HuH-7.5 (cell line): ENCODE measurements at places on chromosomes 6 and 20.

GRCh38 chr6:4374216-4374615 is 238.8 kb upstream of the ECI2 start:
- DNase-seq, result no peak

DNA sequence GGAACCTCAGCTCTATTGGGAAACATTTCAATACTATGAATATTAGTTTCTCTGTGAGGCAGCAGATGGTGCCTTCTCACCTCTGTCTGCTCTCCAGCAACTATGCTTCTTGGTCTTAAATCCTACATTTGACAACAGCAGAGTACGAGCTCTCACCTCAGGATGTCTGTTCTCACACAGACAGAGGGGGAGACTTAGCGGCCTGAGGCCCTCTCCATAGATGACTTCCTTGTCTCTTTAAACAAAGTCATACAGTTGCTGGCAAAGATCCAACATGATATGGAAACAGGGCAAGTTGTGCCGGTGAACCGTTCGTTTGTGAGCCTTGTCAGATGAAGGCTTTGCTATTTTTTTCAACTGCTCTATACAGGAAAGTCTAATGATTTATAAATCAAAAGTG is 43.7 kb upstream of the GABRR1 start:
- DNase-seq, result peak; percentile 35

DNA sequence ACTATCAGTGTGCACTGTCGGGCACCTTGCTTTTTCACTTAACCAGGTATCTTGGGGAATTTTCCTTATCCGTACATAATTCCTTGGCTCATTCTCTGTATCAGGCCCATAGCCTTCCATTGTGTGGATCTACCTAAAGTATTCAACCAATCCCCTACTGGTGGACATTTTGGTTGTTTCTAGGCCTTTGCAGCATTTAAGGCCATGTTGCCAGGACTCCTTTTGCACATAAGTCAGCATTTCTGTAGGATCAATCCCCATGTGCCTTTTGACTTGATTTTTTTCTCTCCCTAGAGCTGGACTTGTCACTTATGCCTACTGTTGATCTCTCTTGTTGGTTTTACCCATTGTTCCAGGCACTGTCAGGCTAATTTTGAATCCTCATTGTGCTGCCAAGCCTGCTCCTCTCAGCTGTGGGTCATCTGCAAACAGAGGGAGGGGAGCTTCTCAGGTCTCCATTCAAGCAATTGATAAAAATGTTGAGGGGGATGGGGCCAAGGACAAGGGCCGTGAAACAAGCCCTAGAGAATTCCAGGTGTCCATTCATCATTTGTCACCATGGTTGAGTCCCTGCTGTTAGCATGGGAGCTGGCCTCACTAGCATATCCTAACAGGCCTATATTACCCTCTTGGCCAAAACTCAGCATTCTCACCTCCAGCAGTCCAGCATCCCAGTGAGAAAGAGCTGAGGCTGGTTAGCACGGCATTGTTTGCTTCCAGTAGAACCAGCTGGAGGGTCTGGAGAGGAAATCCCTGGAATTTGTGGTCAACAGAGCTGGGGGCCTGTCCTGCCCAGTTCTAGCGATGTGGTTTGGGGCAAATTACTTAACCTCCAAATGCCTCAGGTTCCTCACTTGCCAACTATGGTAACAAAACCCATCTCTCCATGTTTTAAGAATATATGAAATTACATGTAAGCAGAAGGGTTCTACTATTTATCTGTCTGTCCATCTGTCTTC is 178.4 kb downstream of the MRPL14 start:
- DNase-seq, result no peak

DNA sequence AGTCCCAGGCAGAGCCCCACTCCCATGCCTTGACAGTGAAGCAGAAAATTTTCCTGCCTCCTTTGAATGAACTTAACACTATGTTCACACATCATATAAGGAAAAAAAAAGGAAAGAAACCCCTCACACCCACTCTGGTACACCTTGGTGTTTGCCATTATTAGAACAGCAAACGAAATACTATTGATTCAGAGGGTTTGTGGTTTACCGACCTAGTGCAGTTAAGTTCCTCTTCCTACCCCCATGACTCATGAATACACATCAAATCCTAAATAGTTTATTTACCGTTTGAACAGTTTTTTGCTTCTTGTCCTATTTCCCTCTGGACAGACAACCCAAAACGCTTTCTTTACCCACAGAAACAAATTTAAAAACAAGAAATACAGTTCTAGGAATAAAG is 237.7 kb downstream of the FOXA2 start:
- DNase-seq, result no peak

GRCh38 chr20:59825944-59826759 is 107.3 kb downstream of the SYCP2 start:
- DNase-seq, result no peak

GRCh38 chr6:156988276-156989158 is 211.3 kb downstream of the ARID1B start:
- DNase-seq, result no peak

DNA sequence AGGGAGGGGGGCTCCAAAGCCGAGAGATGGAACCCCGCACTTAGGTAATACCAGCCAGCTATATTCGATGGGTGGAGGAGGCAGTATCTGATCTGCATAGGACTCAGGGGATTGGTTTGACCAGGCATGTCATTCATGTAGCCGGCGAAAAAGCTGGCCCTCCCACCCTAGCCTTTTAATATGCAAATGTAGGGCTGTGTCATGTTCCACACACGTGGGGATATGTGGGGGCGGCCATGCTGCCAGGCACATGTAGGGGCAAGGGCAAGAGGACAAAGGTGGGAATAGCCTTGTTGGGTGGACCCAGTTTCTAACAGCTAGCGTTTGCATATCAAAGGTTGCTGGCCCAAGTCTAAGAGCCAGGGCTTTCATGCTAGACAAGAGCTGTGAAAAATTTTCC is 39.1 kb upstream of the DDR1 start:
- DNase-seq, result no peak

DNA sequence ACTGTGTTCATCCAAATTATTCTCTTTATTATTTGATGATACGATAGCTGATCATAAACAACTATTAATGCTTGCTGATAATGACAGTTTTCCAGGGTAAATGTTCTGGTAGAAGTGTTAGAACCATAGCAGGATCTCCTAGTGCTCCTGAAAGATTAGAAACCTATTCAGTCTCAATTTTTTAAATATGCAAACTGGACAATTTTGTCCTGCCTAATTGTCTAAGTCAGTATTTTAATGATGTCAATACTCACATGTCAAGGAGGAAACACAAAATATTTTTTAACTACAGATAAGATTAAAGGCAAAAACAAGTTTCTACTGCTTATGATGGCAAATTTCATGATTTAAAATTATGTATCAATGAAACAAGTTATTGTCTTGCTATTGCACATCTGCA is 233.9 kb downstream of the RFPL4B start:
- DNase-seq, result no peak

DNA sequence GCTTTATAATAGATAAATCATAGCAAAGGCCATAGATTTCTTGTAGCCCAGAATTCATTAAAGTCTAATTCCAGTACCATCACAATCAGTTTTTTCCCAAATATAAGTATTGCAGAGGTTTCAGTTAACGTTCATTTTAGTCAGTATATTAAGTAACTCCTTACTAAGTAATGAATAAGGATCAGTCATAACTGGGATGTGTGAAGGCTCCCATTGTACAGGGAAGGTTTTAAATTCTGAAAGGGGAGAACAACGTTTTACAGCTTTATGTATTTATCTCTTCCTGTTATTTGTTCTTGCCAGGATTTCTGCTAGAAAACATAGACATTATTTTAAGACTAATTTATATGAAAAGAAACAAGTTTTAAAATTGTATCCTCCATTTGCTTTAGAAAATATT is 215.5 kb upstream of the LAMP5 start:
- DNase-seq, result no peak

GRCh38 chr20:51379601-51380341 is 162.7 kb downstream of the NFATC2 start:
- no peak for DNase-seq

DNA sequence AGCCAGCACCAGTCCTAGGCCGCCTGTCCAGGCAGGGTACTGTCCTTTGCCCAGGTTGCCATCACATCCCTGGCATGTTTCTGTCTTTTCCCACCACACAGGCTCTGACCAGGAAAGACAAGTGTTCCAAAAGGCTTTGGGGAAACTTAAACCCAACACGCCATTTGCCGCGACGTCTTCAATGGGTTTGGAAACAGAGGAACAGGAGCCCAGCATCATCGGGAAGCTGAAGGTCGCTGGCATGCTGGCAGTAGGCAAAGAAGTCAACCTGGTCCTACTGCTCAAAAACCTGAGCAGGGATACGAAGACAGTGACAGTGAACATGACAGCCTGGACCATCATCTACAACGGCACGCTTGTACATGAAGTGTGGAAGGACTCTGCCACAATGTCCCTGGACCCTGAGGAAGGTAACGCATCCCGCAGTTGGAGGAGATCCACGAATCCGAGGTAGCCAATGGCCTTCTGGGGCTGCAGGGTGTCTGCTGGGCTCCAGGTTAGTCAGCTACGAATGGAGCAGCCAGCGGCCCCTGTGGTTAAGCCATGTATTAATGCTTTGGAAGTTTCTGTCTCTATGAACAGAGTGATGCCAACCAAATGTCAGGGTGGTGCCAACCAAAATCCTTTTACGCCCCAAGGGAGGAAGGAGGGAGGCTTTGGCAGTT is 36.2 kb downstream of the TGM3 start:
- no peak for DNase-seq

GRCh38 chr6:7991536-7991935 is 72.7 kb downstream of the BLOC1S5 start:
- no peak for DNase-seq

GRCh38 chr6:151385177-151385576 is 6.2 kb downstream of the ZBTB2 start:
- DNase-seq, result no peak

- no peak for DNase-seq
These were observed 6.0 kb downstream of the TMC2 start for GRCh38 chr20:2542361-2542760.

DNA sequence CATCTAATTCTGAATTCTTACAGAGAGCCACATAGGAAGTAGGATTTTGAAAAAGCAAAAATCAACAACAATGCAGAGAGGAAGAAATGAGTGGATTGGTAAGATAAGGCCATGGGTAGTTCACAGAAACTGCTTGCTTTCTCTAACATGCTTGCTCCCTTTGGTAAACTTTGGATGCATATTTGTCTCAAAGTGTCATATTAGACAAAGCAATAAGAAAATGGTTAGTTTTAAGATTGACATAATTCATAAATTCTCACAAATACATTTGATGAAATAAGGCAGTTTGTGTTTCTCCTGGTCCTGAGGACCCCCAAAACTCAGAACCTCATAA is 31.7 kb downstream of the UTRN start:
- DNase-seq, result no peak

GRCh38 chr6:152338335-152339125 is 298.6 kb downstream of the SYNE1 start:
- DNase-seq, result peak; percentile 12

DNA sequence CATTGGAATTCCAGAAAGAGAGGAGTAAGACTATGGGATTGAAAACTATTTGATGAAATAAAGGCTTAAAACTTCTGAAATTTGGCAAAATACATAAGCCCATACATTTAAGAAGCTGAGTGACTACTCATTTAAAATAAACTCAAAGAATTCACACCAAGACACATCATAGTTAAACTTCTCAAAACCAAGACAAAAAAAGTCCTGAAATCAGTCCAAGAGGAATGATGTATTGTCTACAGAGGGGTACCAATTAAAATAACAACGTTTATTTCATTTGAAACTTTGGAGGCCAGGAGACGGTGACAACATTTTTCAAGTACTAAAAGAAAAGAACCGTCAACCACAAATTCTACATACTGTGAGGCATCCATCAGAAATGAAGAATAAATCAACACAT is 841.4 kb upstream of the MAP3K7 start:
- DNase-seq, result no peak

GRCh38 chr6:5744497-5744896 is 262.2 kb downstream of the NRN1 start:
- DNase-seq, result no peak

DNA sequence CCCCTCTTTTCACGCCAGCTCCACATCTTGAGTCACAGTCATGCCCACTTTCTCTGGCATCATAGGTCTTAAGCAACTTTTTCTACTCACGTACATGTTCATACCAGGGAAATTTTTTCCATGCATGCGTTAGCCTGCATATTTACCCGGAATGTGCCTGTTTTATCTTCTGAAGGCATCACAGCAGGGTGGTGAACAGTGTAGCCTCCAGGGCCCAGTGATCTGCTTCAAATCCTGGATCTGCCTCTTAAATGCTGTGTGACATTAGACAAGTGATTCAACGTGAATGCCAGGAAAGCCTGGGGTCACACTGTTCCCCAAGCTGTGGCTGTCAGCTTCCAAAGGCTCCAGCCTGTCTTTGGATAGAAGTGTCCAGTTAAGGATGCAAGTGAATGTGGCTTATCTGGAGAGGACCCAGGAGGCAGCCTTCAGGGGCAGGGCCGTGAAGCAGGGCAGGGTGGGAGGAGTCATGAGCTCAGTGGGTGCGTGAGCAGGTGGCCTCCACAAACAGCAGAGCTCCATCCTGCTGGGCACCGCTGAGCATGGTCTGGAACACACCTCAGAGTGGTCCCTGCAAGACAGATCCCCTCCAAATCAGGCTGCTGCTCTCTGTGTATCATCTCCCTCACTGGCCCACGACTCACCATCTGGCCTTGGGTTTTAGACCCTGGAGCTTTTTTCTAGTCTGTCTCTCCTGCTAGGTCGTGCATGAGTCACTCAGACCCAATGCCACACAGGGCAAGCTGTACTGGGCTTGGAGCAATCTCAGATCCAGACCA is 30.4 kb upstream of the CD93 start:
- DNase-seq, result no peak

- no peak for DNase-seq
These were observed 8.0 kb downstream of the CSE1L start for GRCh38 chr20:49054056-49054643.

- no peak for DNase-seq
These were observed 127.8 kb downstream of the SIM1 start for GRCh38 chr6:100336876-100337275.

GRCh38 chr6:43204271-43205105 is 22.5 kb downstream of the CUL9 start:
- DNase-seq, result no peak

GRCh38 chr6:56223995-56224394 is 23.4 kb downstream of the COL21A1 start:
- DNase-seq, result no peak

- DNase-seq, result no peak
These were observed 41.4 kb upstream of the CDH22 start for GRCh38 chr20:46349742-46350056.

DNA sequence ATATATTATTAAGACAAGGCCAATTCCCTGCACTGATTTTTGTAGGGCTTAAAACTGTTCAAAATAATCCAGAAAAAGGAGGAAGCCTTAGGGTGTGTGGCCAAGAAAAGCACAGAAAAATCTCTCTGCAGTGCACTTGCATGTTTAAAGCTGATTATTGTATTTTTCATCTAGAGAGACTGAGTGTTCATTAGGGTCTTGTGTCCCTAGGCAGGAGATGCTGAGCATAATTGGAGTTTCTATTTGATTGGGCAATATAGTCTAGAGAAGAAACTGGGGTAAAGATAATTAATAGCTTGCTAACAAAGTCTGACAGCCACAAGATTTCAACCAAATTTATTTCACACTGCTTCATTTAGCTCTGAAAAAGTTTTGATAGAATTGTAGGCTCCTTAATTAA is 2.4 kb downstream of the FLRT3 start:
- DNase-seq, result no peak
